Cardiac muscle cell (in vitro differentiated cells and primary cell): ENCODE measurements at places on chromosomes 7 and 10. TPM values are rescaled to one million over a fixed set of nuclear protein-coding genes. Genes with fewer than 3 reads are reported as not detected.

Gene KCND2
- total RNA-seq = 0.49 and 2.2 TPM in 2 replicates

GRCh38 chr10:124212702-124213101, 119.3 kb upstream of the CHST15 start:
- H3K4me3 ChIP-seq = no peak overlapping the region
- DNase-seq = no peak
- no peak overlapping the region for H3K27ac ChIP-seq
- no peaks in the 10 kb centered on the region for H3K36me3 ChIP-seq
- no peaks in the 10 kb centered on the region for H3K27me3 ChIP-seq

Gene TDRD1
- total RNA-seq = not detected in 2 replicates

DNA sequence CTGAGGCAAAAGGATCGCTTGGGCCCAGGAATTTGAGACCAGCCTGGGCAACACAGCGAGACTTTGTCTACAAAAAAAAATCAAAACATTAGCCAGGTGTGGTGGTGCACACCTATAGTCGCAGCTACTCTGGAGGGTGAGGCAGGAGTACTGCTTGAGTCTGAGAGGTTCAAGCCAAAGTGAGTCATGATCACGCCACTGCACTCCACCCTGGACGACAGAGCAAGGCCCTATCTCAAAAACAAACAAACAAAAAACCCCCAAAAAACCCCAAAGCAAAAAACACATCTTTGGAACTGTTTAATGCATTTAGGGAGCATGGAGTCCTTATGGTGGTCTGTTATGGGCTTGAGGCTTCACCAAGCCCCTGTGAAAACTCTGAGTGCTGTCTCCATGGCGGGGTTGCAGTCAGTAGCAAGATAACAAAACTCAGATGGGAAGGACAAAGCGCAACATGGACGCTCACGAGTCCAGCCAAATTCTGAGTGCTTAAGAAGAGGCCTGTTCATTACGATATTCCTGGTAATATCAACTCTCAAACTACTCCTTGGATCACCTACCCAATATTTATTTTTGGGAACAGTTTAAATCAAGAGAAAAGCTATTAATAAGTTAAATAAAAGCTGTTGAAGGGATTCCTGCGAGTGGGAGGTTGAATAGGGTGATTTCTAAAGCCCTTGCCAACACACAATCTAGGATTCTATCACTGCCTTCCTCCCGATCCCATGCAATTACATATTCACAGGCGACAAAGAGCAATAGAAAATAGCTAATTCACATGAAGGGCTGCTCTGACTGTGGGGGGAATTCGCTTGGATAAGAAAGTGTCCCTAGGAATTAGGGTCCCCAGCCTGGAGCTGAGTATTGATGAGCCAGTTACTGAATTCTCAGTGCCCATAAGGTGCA, 123.3 kb downstream of the HIPK2 start:
- DNase-seq = no peak
- H3K4me3 ChIP-seq = no peak overlapping the region
- no peaks in the 10 kb centered on the region for H3K36me3 ChIP-seq
- peak overlapping the region; percentile 42 for H3K27ac ChIP-seq
- no peaks in the 10 kb centered on the region for H3K27me3 ChIP-seq

DNA sequence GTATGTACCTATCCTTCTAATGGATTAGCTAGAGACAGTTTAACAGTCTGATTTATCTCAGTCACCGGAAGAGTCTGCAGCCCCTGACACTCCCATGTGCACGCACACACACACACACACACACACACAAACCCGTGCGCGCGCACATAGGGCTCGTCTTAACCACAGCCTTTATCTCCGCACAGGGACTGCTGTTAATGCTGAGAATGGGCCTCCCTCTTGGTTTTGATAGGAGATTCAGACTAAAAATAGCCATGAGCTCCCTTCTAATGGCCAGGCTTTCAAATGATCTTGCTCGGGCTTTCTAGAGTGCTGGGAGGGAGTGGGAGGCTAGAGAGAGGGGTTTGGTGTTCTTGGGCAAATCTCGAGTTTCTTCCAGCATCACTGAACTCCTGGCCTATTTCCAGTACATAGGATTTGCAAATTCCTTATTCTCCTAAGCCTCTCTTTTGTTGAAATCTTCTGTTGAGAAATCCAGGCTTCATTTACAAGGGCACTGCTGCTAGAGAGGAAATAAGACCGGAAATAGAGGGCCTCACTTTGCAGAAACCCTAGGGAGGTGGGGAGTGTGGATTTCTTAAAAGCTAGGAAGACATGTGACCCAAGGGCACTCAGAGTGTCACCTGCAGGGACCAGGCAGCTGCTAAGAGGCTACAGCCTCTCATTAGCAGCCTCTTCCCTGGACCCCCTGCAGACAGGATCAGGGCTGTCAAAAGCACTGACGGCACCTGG, 2.4 kb downstream of the TMEM72 start:
- no peaks in the 10 kb centered on the region for H3K36me3 ChIP-seq
- H3K4me3 ChIP-seq = no peak overlapping the region
- peak overlapping the region; percentile 90 for H3K27ac ChIP-seq
- H3K27me3 ChIP-seq = no peaks in the 10 kb centered on the region
- peak; percentile 55 for DNase-seq

Gene GRB10
- total RNA-seq = 10.7 and 25.3 TPM in 2 replicates

Gene SORBS1
- total RNA-seq = 14.9 and 20.6 TPM in 2 replicates

GRCh38 chr10:116027355-116027754, 245.7 kb downstream of the GFRA1 start:
- DNase-seq = no peak
- H3K27me3 ChIP-seq = no peaks in the 10 kb centered on the region
- H3K4me3 ChIP-seq = no peak overlapping the region
- peaks cover 5% of the 10 kb centered on the region for H3K4me1 ChIP-seq
- no peak overlapping the region for H3K27ac ChIP-seq

DNA sequence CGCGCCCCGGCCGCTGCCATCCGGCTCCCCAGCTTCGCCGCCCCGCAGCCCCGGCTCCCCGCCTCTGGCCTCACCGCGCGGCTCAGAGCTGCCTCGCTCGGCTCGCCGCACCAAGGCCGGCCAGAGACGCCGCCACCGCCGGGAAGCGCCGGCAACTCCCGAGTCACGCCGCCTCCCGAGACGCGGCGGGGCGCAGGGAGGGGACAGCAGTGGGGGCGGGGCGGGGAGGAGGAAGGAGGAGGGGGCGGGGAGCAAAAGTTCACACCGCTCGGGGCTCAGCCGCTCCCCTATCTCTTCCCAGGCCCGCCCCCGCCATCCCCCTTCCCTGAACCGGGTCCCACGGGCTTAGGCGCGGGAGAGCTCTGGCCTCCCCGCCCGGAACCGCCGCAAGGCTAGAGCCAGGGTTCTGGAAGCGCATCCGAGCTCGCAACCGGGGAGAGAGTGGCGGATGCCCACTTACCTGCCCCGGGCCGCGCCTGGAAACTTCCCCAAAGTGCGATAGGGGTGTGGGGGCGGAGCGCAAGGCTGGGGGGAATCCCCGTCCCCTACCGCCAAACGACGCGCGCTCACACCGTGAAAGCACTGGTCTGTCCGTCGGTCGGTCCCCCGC, 1.0 kb downstream of the CHST15 start:
- DNase-seq = peak; percentile 54
- H3K27me3 ChIP-seq = peaks cover 57% of the 10 kb centered on the region
- H3K36me3 ChIP-seq = no peaks in the 10 kb centered on the region
- H3K27ac ChIP-seq = no peak overlapping the region

DNA sequence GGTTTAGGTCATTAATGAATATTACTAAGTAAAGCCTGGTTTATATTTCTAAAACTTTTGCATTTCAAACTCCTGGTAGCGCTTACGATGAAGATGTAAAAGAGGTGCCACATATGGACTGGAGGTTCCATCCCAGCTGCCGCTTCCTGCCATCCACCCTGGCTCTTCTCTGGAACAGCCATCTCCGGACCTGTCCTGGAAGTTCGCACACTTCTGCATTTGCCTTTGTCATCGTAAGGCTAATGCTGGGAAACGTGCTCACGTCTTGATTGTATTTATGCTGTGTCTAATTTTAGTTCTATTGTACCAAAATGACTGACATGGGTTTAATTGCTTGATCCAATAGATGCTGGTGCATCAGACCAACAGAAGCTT, 103.1 kb downstream of the HIPK2 start:
- H3K4me1 ChIP-seq = peaks cover 21% of the 10 kb centered on the region
- peak overlapping the region; percentile 44 for H3K27ac ChIP-seq
- H3K27me3 ChIP-seq = no peaks in the 10 kb centered on the region
- no peaks in the 10 kb centered on the region for H3K36me3 ChIP-seq
- no peak overlapping the region for H3K4me3 ChIP-seq
- DNase-seq = no peak

Gene PON1
- not detected in 2 replicates for total RNA-seq

Gene IKZF1
- total RNA-seq = 0.30 and 0.67 TPM in 2 replicates

- DNase-seq = no peak
- H3K4me3 ChIP-seq = no peak overlapping the region
- H3K27me3 ChIP-seq = no peaks in the 10 kb centered on the region
These were observed 12.5 kb downstream of the GDI2 start for GRCh38 chr10:5800782-5801181.

Gene SERPINE1
- 1.1 and 1.6 TPM in 2 replicates for total RNA-seq

- H3K27me3 ChIP-seq = no peaks in the 10 kb centered on the region
- DNase-seq = no peak
- no peak overlapping the region for H3K27ac ChIP-seq
- peaks cover 5% of the 10 kb centered on the region for H3K4me1 ChIP-seq
These were observed 8.5 kb upstream of the RSBN1L start for GRCh38 chr7:77687747-77688144.

- no peaks in the 10 kb centered on the region for H3K4me1 ChIP-seq
- no peaks in the 10 kb centered on the region for H3K27me3 ChIP-seq
- peak; percentile 17 for DNase-seq
These were observed 108.9 kb downstream of the IPMK start for GRCh38 chr10:58158806-58159205.

GRCh38 chr7:148694631-148695030, 4.1 kb upstream of the CUL1 start:
- no peaks in the 10 kb centered on the region for H3K27me3 ChIP-seq
- no peak overlapping the region for H3K4me3 ChIP-seq
- no peaks in the 10 kb centered on the region for H3K4me1 ChIP-seq
- no peak overlapping the region for H3K27ac ChIP-seq
- DNase-seq = no peak

DNA sequence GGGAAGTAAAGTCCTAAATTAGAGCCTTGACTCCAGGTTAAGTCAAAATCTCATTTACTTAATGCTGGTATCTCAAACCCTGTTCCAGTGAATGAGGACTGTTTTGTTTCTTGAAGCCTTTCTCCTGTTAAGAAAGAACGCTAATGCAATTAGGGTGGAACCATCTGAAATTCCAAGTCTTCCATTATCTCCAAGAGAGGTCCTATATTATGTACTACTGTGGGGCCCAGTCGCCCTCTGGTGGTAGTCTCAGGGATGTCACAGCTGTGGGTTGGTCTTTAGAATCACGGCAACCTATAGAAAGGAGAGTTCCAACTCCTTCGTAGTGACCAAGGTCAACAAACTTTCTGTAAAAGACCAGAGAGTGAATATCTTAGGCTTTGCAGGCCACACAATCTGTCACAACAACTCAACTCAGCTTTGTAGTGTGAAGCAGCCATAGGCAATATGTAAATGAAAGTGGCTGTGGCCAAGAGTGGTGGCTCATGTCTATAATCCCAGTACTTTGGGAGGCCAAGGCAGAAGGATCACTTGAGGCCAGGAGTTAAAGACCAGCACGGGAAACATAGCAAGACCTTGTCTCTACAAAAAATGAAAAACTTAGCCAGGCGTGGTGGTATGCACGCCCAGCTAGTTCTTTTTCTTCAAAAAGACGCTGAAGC, 9.3 kb downstream of the RPP38 start:
- no peaks in the 10 kb centered on the region for H3K4me1 ChIP-seq
- H3K36me3 ChIP-seq = peaks cover 25% of the 10 kb centered on the region
- H3K27ac ChIP-seq = no peak overlapping the region
- no peak overlapping the region for H3K4me3 ChIP-seq
- H3K27me3 ChIP-seq = no peaks in the 10 kb centered on the region
- DNase-seq = peak; percentile 73

GRCh38 chr7:141312828-141313521, 238.2 kb upstream of the AGK start:
- no peak for DNase-seq
- no peaks in the 10 kb centered on the region for H3K36me3 ChIP-seq
- no peak overlapping the region for H3K27ac ChIP-seq
- no peaks in the 10 kb centered on the region for H3K27me3 ChIP-seq
- H3K4me1 ChIP-seq = no peaks in the 10 kb centered on the region
- no peak overlapping the region for H3K4me3 ChIP-seq

GRCh38 chr7:16563281-16564022, 36.8 kb downstream of the LRRC72 start:
- H3K27me3 ChIP-seq = no peaks in the 10 kb centered on the region
- no peaks in the 10 kb centered on the region for H3K36me3 ChIP-seq
- H3K4me1 ChIP-seq = peaks cover 4% of the 10 kb centered on the region
- H3K27ac ChIP-seq = no peak overlapping the region
- no peak overlapping the region for H3K4me3 ChIP-seq
- peak; percentile 8 for DNase-seq

Gene WIPF3
- total RNA-seq = 1.3 and 2.8 TPM in 2 replicates

Gene TBXAS1
- total RNA-seq = 0.83 and 4.1 TPM in 2 replicates

- H3K4me1 ChIP-seq = no peaks in the 10 kb centered on the region
- DNase-seq = no peak
- no peaks in the 10 kb centered on the region for H3K36me3 ChIP-seq
- H3K27me3 ChIP-seq = no peaks in the 10 kb centered on the region
- no peak overlapping the region for H3K27ac ChIP-seq
These were observed 112.7 kb upstream of the KIAA1217 start for GRCh38 chr10:24096281-24096680.

- H3K27me3 ChIP-seq = no peaks in the 10 kb centered on the region
- H3K36me3 ChIP-seq = no peaks in the 10 kb centered on the region
- no peak for DNase-seq
- no peak overlapping the region for H3K27ac ChIP-seq
- no peak overlapping the region for H3K4me3 ChIP-seq
- peaks cover 7% of the 10 kb centered on the region for H3K4me1 ChIP-seq
These were observed 14.3 kb upstream of the ARMC3 start for GRCh38 chr10:22913474-22914092.

DNA sequence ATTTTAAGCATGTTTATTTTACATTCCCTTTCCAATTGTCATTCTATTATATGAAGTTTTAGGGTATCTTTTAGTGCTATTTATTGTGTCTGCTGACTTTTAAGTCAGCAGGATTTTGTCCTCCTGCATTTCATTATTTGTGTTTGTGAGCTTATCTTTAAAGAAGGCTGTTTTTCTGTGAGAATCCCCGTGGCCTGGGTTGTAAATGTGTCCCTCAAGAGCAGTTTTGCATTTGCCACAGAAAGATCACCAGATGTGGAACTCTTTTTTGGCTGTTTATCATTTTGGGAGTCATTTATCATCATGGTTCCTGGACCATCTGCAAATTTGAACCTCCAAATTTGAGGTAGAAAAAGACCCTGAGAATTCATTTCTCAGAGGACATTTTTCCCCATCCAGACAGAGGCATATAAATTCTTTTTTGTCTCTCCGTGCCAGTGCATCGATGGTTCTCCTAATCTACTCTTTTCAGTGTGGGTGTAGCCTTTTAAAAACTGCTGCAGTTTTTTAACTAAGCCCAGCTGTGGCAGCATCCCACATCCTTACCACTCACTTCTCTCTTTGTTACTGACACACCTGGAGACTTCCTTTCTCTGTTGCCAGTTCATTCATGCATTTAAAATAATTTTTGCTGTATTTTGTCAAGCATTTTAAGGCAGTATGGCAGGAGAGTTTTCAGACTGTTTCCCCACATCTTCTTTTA, 20.1 kb upstream of the MTURN start:
- H3K27me3 ChIP-seq = no peaks in the 10 kb centered on the region
- no peaks in the 10 kb centered on the region for H3K4me1 ChIP-seq
- no peak overlapping the region for H3K4me3 ChIP-seq
- no peak for DNase-seq
